ENCODE measurements at places on chromosomes 4 and X.
A peak's percentile ranks its signal among the peaks of the same experiment; 100 is the strongest.

- DNase-seq: no peak
- H3K4me1 ChIP-seq: peaks cover 14% of the 10 kb centered on the region
- no peaks in the 10 kb centered on the region for H3K36me3 ChIP-seq
- H3K4me3 ChIP-seq: no peak overlapping the region
- H3K27ac ChIP-seq: peak overlapping the region; percentile 54
Measured at GRCh38 chr4:105210916-105211315, 64.2 kb downstream of the TET2 start.

DNA sequence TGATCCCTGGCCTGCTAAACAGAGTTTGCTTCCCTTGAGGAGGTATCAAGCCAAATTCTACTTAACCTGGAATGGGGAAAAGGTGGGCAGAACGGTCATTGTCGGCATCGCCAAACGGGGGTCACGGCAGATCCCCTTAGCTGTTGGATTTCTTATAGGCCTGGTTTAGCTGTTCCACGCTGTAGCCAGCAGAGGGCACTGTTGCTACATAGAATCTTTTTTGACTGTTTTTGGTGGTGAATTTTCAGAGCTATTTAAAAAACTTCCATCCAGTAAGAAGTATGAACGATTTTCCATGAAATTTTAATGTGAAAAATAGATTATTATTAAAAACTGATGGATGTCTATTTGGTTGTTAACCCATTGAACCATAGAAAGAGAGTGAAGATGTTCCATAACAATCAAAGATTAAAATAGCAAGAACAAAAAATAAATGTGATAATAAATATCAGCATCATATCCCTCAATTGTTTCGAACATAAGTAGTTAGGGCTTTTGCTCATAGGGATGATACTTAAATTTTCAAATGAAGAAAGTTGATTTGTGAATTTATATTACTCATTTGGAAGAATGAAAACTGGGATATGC lies 56.6 kb downstream of the LINC00632 start:
- no peaks in the 10 kb centered on the region for H3K36me3 ChIP-seq
- peak overlapping the region; percentile 49 for H3K4me3 ChIP-seq
- H3K27ac ChIP-seq: no peak overlapping the region

GRCh38 chr4:9800848-9801247 lies 19.4 kb downstream of the DRD5 start:
- DNase-seq: no peak
- no peaks in the 10 kb centered on the region for H3K4me1 ChIP-seq
- H3K36me3 ChIP-seq: no peaks in the 10 kb centered on the region

GRCh38 chr4:3054169-3054759 lies 20.1 kb downstream of the HTT-AS start:
- H3K4me3 ChIP-seq: no peak overlapping the region
- no peak for DNase-seq
- H3K36me3 ChIP-seq: peaks cover 3% of the 10 kb centered on the region
- H3K4me1 ChIP-seq: no peaks in the 10 kb centered on the region

Measured in suprapubic skin (tissue), 4 donors.